ENCODE measurements at places on chromosomes 1 and 21.

GRCh38 chr1:191912517-191912916, 245.7 kb upstream of the RGS18 start:
- no peak for DNase-seq

DNA sequence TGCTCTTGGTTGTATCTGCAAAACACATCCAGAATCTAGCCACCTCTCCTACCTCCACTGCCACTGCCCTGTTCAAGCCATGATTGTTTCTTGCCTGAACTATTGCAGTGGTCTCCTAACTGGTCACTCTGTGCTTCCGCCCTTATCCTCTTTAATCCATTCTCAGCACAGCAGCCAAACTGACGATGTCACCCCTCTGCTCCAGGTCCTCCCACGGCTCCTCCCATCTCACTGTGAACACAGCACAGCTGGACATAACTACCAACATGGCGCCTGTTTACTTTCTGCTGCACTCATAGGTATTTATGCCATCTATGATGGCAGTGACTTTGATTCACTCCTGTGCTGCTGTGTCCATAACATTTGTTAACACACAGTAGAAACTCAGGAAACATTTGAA, 406.7 kb downstream of the DISC1 start:
- no peak for DNase-seq

GRCh38 chr1:51922040-51922439, 43.5 kb upstream of the NRDC start:
- no peak for DNase-seq

- no peak for DNase-seq
Observed at GRCh38 chr1:94955767-94956632, 29.1 kb upstream of the CNN3 start.

- peak; percentile 69 for DNase-seq
Observed at GRCh38 chr1:118136187-118136941, 48.7 kb downstream of the SPAG17 start.

- DNase-seq = no peak
Observed at GRCh38 chr1:59138402-59138801, 158.5 kb upstream of the FGGY start.

DNA sequence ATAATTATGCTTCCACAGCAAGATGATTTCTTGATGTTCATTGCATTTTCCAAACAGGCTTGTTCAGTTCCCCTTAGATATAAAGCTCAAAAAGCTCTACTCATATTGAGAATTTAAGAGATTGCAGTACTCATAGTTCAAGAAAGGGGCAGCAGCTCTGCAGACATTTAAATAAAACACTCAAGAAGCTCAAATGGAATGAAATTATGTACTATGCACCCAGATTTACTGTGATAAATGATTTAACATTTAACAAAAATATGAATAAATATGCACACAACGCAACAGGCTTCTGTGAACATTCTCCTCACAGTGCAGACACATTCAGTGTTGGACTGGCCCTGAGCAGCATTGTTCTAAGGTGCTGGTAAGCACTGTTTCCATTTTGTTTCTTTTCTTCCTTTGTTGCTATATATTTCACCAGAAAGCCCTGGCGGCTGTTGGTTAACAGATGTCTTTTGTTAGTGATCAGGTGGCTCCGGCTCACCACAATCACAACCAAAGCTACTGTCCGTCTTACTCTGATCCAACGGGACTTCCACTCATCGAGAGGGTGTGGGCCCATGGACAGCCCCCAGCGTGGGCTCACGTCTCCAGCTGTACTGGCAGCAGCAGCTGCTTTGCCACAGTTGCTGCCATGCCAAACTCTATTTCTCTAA, 1440.3 kb downstream of the NCAM2 start:
- no peak for DNase-seq

DNA sequence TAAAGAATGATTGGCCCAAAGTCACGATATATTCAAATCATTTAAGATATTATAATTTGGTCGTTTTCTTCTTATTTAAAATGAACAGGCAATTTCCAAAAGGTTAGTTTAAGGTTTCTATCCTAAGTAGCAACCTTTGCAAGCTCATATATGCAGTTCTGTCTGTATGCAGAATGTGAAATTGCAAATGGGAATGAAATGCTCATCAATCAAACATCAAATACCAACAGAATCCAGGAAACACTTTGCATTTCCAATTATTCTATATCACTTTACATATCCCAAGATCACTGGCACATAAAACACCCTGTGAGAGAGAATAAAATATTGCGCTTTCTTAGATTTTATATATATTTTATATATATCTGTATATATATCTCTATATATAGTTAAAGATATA, 237.3 kb downstream of the NRIP1 start:
- no peak for DNase-seq

DNA sequence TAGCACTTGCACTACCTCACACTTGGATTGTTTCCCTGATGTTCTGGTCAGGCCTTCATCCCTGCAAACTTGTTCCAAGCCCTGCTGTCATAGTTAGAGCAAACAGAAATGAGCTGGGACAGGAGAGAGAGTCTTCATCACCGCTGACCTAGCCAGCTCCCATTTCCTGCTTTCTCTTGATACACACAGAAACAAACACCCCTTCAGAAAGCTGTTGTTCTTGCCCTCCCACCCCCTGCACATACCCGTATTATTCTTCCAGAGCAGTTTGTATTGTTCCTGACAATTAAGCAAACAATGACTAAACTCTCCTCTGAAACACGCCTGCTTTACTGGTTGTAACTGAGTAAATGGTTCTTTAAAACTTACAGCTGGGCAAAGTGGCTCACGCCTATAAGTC, 2.9 kb upstream of the SYT2 start:
- no peak for DNase-seq

GRCh38 chr1:29487291-29487690, 251.0 kb downstream of the PTPRU start:
- DNase-seq = no peak

DNA sequence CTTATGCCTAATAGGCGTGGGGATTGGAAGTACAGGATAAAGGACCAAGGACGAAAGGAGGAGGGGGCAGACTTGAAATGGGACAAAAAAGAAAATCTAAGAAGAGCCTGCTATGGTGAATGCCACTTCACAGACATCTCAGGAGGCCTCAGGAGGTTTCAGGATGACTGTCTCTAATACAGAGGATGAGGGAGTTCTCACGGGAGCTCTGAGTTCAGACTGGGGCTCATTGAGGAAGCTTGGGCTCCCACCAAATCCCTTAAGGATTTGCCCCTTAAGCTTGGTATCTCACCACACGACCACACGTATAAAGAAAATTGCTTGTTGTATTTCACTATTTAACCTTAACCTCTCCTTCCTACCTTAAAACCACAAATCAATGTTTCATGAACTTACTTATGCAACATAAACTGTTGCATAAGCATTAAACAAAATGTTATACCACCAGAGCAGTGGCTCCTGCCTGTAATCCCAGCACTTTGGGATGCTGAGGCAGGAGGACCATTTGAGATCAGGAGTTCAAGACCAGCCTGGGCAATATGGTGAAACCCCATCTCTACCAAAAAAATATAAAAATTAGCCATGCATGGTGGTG, 12.4 kb downstream of the SLC30A1 start:
- DNase-seq = no peak
